ENCODE measurements at places on chromosomes 2 and 18.
A peak's percentile ranks its signal among the peaks of the same experiment; 100 is the strongest.

- no peak for DNase-seq
Observed at GRCh38 chr2:127901339-127902056, 15.7 kb upstream of the AMMECR1L start.

GRCh38 chr2:210623506-210623905, 67.1 kb downstream of the CPS1 start:
- no peak for DNase-seq

DNA sequence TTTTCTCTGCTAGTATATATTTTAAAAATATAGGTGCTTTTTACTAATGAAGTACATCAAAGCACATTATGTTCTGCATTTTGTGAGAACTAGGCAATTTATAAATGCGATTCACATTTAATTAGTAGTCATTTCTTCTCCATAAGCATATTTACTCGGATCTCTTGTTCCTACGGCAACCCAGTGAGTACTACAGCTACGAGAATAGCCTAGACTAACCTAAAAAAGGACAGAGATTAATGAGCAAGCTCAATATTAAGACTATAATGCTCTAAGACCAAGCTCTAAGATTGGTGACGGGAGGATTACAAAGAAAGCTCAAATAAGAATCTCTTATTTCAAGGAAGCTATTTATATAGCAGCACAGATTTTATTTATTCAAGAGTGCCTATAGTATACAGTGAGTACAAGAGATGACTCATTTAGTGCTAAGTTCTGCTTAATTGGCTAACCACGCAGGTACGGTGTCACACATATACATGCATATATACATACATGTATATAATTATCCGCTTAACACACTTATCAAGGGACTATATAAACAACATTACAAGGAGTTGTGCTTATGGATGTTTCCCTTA, 364.7 kb downstream of the GPD2 start:
- no peak for DNase-seq

GRCh38 chr2:196959281-196959680, 32.8 kb upstream of the PGAP1 start:
- no peak for DNase-seq

GRCh38 chr2:73059106-73059505, 12.4 kb downstream of the SFXN5 start:
- no peak for DNase-seq

DNA sequence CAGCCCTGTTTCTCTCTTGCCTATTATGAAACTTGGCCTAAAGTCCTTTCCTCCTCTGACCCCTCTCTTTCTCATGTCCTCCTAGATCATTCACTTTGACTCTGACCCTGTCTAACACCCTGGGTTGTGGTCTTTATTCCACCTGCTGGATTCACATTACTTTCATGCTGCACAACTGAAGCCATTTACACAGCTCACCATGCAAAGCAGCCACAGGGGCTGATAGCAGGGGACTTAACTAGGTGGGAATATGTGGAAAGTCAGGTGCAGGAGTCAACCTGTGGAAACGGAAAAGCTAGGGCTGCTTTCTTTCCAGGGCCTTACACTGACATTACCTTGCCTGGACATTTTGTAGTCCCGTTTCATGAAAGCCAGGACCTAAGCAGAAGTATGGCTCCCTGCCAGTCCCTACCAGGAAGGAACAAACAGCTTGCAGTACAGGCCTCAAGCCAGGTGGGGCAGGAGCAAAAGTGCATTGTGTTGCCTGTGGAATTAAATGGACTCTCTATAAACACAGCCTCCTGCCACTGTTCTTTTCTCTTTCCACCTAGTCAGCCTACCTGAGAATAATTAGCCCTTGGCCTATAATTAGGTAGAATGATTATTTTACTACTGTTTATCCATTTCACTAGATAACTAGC, 11.8 kb downstream of the MAPRE3 start:
- DNase-seq = no peak

DNA sequence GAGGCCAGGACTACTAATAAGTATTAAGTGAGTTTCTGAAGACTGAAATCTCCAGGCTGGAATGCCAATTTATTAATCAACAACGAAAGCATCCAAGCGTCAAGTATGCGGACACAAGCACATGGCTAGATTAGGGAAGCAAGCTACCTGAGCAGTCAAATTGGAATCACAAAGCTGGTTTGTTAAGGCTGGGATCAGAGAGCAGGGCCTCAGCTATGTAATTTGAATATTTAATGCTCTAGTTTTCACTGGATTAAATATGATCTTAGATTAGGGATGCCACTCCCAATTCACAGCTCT, 5.7 kb downstream of the CCL20 start:
- DNase-seq = no peak

DNA sequence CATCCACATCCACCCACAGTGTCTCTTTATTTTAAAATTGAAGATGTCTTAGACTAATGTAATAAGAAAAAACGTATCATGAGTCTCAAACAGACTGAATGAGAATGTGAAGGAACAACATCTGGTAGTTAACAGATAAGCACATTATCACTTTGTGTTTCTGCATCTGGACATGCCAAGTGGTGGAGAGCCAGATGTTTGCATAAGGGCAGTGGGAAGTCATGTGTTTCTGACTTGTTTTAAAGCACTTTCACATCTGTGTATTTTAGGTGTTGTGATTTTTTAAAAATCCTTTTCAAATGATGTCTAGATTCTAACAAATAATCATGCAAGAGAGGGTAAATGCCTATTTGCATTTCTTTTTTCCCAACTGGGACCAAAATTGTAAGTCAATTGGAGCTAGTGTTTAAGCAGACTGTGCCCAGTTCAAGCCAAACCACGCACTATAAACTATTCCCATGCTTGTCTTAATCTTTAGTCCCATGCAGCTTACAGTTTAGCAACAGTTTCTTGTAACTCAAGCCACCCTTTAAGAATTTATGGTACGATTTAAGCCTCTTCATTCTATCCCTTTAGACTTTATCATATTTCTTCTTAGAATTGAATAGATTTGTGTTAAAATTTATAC, 272.7 kb upstream of the DOK6 start:
- no peak for DNase-seq

GRCh38 chr2:98757904-98758421, 27.0 kb upstream of the MGAT4A start:
- peak; percentile 13 for DNase-seq

GRCh38 chr2:236631856-236632291, 62.2 kb downstream of the ACKR3 start:
- no peak for DNase-seq

GRCh38 chr18:79459946-79460480, 64.3 kb downstream of the NFATC1 start:
- no peak for DNase-seq

DNA sequence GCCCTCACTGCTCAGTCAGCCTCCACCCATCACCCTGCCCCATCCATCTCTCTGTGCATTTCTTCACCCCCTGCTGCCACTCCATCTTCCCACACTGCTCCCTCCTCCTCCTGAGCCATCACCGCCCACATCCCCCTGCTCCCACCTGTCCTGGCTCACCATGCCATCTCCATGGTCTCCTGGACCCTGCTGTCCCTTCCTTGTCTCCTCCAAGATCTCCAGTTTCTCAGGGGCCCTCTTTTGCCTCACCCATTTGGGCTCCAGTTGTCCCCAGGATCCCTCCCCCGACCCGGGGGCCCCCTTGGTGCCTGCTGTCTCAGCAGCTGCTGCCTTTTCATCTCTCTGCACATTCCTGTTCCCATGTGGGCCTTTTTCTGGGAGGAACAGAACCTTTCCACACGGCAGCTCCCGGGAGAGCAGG, 10.6 kb downstream of the SPEG start:
- DNase-seq = no peak

GRCh38 chr2:1226766-1227165, 186.5 kb upstream of the TPO start:
- no peak for DNase-seq

- no peak for DNase-seq
Observed at GRCh38 chr18:70333757-70334156, 44.9 kb downstream of the SOCS6 start.

DNA sequence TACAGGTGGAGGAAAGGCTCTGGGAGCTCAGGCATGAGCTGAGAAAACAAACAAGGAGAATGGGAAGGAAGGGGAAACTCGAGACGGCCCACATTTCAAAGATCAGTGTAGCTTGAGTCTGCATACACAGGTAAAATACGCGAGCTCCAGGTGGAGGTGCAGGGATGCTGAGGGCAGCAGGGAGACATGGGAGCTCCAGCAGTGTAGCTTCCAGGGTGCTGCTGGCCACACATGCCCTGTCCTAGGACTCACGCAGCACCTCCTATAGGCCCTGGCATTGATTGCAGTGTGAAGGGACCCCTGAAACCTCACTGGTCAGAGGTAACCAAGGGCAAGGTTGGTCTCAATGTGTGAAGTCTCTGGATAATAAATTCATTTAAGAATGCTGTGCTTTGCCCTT, 362.8 kb upstream of the HS6ST1 start:
- no peak for DNase-seq

DNA sequence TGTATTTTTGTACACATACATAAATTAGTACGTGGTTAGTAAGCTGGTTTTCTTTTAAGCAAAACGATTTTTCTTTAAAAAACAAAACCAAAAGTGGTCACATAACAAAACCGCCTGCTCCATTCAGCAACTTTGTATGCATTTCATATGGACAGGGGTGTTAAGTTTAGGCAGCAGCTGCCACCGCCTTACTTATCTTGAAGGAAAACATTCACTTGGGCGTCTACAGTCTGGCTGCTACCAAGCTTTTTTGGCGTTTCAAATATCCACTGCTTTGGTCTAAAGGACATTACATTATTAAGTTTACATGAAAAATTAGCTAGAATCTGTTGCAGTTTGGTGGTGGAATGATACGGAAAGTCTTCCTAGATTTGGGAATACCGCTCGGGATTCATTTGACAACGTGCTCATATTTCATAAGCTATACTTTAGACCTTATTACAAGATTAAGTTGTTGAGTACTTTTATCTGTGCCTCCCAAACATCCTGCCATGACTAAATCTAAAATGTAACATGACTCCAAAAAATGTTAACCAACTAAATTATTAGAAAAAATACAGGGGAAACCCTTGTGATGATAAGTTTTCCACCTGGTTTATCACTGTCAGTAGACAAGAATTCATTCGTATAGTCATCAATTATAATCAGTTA, 214.8 kb downstream of the NEDD4L start:
- no peak for DNase-seq

- DNase-seq = no peak
Observed at GRCh38 chr2:213443921-213444320, 159.7 kb downstream of the SPAG16 start.

DNA sequence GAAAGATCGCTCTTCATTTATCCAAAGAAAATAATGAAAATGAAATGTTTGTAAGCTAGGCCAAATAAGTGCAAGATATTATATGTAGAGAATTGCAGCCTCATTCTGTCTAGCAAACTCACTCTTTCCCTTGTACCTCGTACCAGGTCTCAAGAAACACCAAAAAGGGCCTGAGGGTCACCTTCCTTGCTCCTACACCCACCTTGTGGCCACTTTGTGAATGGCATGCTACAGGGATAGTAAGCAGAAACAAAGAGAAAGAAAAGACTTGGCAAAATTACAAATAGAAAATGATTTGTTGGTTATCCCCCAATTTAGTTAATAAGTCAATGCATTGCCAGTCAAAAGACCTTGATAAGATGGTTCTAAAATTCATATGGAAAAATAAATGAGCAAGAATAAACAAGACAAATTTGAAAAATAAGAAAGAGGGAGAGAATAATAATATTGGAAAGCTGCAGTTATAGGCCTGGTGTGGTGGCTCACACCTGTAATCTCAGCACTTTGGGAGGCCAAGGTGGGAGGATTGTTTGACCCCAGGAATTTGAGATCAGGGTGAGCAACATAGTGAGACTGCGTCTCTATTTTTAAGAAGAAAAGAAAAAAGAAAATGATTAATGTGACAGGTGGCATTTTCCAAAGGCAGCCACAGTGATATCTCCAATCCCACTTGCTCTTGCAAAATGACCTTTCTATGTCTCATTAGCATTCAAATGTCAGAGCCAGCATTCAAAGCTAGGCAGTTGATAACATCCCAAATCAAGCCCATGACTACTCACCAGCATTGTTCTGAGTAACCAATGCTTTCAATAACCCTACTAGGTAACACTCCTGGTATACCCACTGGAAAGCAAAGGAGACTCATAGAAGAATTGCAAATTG, 38.8 kb upstream of the BMP10 start:
- DNase-seq = peak; percentile 57

DNA sequence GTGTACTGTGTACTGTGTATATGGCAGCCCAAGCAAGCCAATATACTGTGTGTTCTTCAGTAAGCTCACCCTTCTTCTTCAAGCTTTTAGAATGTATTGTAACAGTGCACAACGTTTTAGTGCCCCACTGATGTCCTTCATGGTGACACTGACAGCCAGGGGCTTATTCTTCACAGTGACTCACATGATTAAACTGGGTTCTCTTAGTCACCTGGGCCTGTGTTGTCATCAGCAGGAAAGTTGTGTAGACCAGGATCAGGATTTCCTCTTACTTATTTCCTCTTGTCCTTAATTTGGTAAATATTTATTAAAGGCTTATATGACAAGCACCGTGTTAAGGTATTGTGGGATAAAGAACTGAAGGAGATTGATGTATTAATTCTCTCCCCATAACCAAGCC, 67.9 kb upstream of the THOC1 start:
- no peak for DNase-seq

GRCh38 chr18:46574743-46575115, 82.3 kb downstream of the LOXHD1 start:
- DNase-seq = no peak

DNA sequence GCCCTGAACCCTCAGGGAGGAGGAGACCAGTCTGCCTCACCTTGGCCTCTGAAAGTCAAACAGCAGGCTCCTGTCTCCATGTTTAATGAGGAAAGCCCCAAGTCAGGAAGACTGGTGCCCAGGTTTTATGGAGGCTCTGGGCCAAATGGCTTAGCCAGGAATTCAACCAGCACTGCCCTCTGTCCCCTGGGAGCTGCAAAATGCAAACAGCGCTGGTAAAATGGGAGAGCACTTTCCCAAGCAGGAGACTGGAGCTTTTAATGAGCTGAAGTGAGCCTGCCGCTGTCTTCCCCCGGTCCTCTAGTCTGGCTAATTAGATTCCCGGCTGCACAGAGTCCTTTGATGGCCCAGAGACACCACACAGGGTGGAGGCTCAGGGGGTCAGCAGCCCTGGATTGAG, 276.0 kb upstream of the TRIB2 start:
- no peak for DNase-seq

DNA sequence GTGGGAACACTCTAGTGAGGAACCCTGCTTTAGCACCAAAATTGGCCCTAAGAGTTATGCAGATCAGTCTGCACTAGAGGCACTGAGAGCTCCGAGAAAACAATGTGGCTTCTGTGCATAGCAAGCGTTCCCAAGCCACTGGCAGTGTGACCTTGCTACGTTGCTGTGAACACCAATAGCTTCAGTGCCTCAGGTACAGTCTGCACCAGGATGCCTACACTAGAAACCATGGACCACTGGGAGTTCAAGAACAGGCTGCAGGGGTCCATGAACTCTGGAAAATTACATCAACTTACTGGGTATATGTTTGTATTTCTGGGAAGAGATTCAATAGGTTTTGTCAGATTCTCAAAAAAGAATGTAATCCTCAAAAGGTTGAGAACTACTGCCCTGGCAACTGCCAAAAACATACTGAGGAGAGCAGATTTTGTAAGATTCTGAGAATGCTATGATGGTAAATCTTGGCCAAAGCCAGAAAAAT, 18.3 kb upstream of the SP3 start:
- DNase-seq = no peak
